ENCODE measurements at places on chromosomes 2 and 18.

DNA sequence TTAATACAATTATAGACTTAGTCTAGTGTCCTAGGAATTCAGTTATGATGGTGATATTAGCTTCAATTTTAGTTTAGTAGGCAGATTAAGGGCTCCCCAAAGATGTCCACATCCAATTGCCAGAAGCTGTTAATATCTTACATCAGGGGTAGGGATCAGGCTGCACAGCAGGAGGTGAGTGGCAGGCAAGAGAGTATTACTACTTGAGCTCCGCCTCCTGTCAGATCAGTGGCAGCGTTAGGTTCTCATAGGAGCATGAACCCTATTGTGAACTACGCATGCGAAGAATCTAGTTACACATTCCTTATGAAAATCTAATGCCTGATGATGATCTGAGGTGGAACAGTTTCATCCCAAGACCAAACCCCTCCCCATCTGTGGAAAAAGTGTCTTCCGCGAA is 54.9 kb downstream of the NYAP2 start:
- no peak for DNase-seq

GRCh38 chr2:204673877-204674276 is 128.6 kb downstream of the PARD3B start:
- DNase-seq: no peak

- peak; percentile 49 for DNase-seq
Measured at GRCh38 chr2:42823744-42824453, 31.5 kb upstream of the HAAO start.

DNA sequence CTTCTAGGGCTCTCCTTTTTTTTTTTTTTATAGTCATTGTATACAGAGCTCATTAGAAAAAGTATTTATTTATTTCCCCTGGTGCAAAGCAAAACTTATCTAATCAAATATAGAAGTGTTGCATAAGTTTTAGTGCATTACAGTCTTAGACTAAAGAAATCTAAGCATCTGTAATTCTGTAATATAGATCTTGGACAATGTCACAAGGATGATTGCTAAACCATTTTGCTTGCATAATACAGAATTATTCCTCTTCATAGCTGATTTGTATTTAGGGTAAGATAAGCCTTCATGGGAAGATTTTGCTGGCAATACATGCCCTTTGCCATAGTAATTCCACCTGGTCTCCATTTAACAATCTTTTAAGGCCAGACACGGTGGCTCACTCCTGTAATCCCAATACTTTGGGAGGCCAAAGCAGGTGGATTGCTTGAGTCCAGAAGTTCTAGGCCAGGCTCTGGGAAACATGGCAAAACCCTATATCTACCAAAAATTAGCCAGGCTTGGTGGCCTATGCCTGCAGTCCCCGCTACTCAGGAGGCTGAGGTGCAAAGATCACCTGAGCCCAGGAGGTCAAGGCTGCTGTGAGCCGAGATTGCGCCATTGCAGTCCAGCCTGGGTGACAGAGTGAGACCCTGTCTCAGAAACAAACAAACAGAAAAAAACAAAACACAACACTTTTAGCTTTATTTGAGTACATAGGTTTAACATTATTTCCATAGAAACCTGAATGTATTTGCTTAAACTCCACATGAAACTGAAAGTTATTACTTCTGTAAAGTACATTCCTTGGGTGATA is 2.2 kb upstream of the ACADL start:
- no peak for DNase-seq

DNA sequence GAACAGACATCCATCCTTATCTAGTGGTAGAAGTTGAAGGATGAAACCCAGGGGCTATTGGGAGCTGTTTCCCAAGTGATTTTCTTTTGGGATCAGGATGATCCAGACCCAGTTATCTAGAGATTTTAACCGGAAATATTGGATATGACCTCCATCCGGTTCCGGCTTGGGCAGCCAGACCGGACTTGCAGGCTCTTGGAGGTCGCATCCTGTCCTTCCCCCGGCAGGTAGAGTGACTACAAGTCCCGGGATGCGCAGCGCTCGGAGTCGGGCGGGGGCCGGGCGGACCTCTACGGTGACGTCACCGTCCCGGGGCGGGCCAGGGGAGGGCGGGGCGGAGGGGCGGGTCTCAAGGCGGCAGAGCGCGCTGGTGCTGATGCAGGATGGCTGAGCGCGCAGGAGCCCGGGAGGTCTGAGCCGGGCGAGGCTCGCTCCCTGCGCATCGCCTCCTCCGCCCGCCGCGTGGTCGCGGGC is at the start of gene KIF5C:
TSS of gene KIF5C (plus strand) at position 360 of the 474 bp plus-strand sequence. CDS start 391 bp downstream, outside the sequence.
- no peak for DNase-seq

GRCh38 chr2:150978053-150978452 is 283.6 kb downstream of the RBM43 start:
- DNase-seq: no peak

GRCh38 chr2:238730881-238731280 is 117.0 kb upstream of the TWIST2 start:
- DNase-seq: no peak

GRCh38 chr2:207926989-207927300 is 98.4 kb downstream of the PLEKHM3 start:
- DNase-seq: no peak

DNA sequence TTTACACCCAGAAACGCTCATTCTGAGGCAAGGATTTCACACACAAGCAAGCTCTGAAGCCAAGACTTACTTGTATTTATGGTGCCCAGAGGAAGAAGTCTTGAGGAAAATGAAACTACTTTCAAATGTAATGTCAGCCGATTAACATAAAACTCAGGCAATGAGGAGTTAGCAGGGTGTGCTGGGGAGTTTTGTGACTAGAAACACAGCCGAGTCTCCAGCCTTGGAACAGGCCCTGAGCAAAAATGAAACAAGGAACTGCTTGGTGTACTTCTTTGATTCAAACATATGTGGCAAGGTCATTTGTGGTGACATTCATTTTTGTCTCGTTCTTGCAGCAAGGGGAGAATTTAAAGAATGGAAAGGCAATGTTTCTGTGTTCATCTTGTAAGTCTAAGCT is 4.5 kb downstream of the DYTN start:
- no peak for DNase-seq

GRCh38 chr2:158777077-158777476 is 18.0 kb upstream of the DAPL1 start:
- no peak for DNase-seq

GRCh38 chr18:23114911-23115310 is 20.4 kb upstream of the CABLES1 start:
- no peak for DNase-seq

DNA sequence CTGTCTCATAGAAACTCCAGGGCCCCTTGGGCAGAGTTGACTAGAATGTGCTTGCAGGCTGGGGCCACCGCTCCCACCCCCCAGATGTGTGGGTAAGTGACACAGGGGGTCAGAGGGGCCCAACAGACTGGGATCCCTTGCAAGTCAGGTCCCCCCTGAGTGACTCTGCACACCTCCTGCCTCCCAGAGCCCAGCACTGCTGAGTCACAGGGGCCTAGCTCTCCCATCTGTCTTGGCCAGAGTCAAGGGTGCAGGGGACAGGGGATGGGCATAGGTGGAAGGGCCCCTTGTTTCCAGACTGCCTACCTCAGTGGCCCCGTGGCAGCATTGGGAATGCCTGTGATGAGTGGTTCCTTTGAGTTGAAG is 11.4 kb downstream of the SH2D6 start:
- no peak for DNase-seq

DNA sequence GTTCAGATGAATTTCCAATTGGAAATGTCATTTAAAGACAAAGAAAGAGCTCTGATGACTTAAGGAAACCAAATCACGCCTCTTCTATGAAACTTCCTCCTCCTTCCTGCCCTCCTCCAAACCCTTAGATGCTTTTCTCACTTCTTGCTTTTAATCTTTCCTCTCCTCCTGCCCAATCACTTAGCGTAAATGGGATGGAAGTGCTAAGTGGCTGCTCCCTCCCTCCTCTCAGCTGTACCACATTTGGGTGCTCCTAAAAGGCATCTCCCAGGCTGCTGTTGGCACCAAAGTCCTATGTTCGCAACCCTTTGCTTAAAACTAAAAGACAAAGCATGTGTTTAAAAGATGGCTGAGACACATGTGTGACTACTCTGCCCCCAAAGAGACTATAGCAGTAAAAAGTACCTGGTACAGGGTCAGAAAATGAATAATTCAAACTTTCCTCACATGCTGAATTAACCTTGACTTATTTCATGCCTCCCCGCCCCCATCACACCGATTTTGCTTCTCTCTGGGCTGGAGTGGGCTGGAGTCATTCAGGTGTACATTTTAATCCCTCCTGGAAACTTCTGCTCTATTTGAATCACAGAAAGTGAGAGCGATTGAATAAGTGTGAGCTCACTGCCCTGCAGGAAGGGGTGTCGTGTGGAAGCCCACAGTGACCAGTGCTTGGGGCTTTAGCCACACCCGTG is 59.2 kb upstream of the KLF7 start:
- DNase-seq: no peak

DNA sequence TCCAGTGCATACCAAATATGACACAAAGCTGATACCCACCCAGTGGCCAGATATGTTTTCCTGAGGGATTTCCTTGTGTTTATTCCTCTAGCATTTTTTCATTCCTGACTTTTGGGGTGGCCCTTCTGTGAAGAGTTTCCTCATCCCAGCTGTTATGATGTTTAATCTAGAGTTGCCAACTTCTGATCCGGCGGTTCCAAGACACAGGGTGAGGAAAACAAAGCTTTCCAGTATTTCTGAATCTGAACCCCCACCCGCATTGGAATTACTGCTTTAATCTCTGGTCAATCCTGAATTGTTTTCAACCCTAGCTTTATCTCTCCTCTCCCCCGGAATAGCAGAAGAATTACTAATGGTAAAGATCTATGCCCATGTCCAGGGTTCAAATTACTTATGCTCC is 39.2 kb upstream of the PNPT1 start:
- no peak for DNase-seq

DNA sequence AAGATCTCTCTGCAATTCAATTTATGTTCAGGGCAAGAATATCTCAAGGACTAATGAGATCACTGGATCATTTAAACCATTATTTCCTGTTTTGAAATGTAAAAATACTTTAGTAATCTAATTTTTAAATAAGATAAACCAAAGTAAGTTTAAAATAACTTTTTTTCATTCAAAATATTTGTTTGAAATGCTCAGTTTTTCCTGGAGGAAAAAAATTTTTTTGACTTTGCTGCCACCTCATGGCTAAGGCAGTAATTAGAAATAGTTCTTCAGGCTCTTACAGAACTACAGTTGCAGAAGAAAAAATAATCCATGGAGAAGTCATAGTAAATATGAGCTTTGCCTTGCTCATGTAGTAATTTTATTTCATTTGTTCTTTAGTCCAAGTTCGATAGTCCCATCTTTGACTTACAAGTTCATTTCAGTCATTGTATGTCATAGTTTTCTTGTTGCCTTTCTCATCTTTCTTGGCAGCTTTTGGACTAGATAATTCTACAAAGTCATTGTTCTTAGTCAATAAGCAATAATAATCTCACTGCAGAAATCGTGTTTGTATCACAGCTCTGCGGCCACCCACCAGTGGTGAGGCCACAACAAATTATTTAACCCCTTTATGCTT is 127.4 kb downstream of the DPP4 start:
- no peak for DNase-seq

DNA sequence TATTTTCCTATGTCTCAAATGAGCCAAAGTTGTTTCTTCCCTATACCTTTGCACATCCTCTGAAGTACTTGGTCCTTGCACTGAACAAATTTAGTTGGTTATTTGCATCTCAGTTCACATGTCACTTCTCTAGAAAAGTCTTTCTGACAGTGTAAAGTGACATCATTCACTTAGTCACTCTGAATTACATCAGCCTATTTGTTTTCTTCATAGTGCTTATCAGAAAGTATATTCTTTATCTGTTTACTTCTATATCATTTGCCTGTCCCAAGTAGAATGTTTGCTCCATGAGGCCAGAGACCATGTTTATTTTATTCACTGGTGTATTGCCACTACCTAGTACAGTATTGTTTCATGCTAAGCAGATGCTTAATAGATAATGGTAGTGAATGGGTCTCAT is 173.7 kb downstream of the HNMT start:
- DNase-seq: no peak

- DNase-seq: no peak
Measured at GRCh38 chr2:11343650-11344341, 640 bp downstream of the ROCK2 start.

DNA sequence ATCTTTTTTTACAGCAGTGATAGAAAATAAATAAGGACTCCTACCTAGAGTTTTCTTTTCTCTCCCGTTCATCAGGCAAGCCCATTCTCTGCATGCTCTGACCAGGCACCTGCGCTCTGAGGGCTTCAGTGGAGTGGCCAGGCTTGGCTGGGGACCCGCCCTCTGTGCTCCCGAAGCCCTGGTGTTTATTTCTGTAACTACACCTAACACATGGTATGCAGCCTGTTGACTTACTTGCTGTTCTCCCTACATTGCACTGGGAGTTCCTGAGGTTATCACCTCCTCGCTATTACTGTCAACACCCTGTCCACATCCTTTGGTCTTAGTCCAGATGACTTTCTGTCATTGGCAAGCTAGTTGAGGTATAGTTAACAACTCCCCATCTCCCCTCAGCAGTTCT is 317.7 kb downstream of the LPIN1 start:
- DNase-seq: no peak

- DNase-seq: no peak
Measured at GRCh38 chr2:103656558-103656957, 894.7 kb downstream of the TMEM182 start.

GRCh38 chr2:171342067-171342413 is 91.8 kb downstream of the METTL8 start:
- peak; percentile 39 for DNase-seq

- DNase-seq: no peak
Measured at GRCh38 chr2:18149660-18150246, 271.3 kb downstream of the KCNS3 start.

DNA sequence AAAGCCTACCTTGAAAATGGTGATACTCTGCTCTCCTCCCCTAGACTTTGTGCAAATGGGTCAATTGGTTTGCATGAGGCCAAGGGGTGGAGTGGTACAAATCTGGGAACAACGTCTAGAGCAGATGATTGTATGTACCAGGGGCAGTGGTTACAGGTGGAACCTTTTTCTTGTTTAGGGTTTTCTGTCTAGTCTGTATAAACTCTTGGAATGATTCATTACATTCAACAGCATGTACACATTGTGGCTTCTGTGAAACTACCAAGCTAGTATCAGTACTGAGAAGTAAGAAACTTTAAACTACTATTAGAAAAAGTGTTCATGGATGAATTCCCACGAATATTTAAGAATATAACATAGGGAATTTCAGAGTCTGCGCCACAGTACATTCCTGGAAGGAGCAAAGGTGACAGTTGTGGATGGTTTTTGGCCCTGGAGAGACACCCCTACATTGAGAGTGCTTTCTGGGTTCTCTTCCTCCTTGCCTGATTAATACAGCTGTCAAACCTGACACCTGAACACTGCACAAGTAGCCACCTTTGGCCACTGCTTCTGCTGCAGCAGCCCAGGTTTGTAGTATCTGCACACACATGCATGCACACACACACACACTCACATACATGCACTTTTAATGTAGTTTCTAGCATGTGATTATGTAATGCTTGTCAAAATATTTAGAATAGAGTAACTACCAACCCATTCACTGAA is 30.0 kb downstream of the CFAP221 start:
- DNase-seq: no peak
